ENCODE measurements at places on chromosomes 4 and X.

DNA sequence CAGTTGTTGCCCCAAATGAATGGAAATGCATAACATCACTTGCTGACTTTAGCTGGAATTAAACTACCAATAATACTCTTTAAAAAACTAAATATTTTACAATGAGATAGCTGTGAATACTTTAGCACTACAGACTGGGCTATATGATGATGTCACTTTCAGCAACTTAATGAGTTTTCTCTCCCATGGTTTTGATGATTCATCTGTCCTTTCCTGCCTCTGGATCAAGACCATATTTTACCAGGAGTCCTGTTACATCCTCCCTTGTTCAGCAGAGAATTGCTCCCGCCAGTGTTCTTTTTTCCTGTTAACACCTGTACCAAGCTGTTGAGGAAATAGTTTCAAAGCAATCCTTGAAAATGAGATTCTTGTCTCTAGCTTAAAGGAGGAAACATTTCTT is 543.0 kb downstream of the SPRY1 start:
- no peak for DNase-seq

- no peak for DNase-seq
These were observed 386.0 kb downstream of the TLL1 start for GRCh38 chr4:166259081-166259480.

DNA sequence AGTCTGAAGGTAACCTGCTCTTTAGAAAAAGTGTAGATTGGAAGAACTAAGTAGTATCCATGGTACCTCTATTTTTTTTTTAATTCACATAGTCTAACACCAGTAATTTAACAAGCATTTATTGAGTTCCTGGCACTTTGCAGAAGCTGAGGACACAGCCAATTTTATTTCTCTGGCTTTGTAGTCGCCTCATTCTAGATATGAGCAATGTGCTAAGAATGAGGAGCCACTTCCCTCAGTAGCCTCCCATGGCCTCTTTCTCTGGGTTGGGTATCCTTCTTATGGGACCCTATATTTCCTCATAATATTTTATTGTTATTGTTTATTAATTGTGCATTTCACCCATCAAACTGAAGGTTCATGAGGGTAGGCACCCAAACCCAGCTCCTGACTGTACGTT is 67.6 kb downstream of the ENPEP start:
- DNase-seq = no peak

GRCh38 chr4:86653237-86653865 is 59.2 kb downstream of the PTPN13 start:
- no peak for DNase-seq

- DNase-seq = no peak
These were observed 127.9 kb upstream of the PPP3CA start for GRCh38 chr4:101475246-101475645.

GRCh38 chr4:163568843-163569242 is 74.4 kb downstream of the TMA16 start:
- no peak for DNase-seq

GRCh38 chr4:87559090-87559837 is 30.1 kb upstream of the SPARCL1 start:
- DNase-seq = peak; percentile 67

GRCh38 chrX:1336331-1336943 is at the start of gene IL3RA:
Gene IL3RA (plus strand): TSS chrX:1336785. CDS start chrX:1341766, 4,981 bp downstream.
- peak; percentile 67 for DNase-seq

- DNase-seq = no peak
These were observed 14.6 kb downstream of the SMIM31 start for GRCh38 chr4:164768516-164768915.
